ENCODE measurements at places on chromosomes 13 and 19.

DNA sequence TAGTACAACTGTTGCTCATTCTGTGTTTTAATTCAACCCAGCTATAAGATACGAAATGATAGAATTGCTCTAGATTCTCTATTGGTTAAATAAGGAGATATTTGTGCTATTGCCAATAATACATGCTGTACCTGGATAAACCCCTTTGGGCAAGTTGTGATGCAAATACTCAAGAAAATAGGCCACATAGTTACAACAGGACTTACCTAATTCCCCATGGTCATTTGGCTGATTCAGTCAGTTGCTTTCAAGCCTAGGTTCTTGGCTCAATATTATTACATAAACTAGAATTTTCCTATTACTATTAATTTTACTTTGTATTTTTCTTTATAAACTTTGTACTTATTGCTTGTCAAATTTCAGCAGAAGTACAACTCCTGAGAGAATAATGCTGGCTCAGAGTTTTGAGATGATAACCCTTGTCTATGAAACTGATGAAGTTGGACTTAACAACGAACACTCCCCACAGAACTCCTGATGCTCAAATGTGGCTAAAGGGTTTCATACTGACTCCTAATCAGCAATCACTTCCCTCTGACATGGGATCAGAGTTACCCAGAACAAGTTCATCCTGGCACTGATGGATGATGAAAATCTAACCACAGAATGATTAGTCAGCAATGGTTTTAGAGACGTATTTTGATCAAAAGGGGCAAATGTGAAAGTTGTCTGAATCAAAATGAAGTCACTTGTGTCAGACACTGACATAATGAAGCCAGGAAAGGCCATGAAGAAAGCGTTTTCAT, 221.1 kb downstream of the ITGBL1 start:
- no peak for DNase-seq

GRCh38 chr13:23980160-23980551, 82.9 kb upstream of the C1QTNF9B start:
- DNase-seq = peak; percentile 78

GRCh38 chr13:48400850-48401291, 12.0 kb downstream of the LPAR6 start:
- no peak for DNase-seq

DNA sequence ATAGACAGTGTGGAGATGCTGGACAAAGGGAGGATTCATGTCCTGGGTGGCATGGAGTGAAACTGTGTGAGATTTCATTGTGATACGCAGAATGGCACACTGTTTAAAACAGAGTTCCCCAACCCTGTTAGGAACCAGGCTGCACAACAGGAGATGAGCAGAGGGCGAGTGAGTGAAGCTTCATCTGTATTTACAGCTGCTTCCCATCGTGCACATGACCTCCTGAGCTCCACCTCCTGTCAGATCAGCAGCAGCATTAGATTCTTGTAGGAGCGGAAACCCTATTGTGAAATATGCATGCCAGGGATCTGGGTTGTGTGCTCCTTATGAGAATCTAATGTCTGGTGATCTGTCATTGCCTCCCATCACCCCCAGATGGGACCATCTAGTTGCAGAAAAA, 72.5 kb downstream of the RAP2A start:
- DNase-seq = no peak

- DNase-seq = no peak
Observed at GRCh38 chr13:111926501-111927180, 140.3 kb upstream of the SOX1 start.

GRCh38 chr13:112854321-112854720, 114.7 kb upstream of the MCF2L start:
- DNase-seq = no peak

DNA sequence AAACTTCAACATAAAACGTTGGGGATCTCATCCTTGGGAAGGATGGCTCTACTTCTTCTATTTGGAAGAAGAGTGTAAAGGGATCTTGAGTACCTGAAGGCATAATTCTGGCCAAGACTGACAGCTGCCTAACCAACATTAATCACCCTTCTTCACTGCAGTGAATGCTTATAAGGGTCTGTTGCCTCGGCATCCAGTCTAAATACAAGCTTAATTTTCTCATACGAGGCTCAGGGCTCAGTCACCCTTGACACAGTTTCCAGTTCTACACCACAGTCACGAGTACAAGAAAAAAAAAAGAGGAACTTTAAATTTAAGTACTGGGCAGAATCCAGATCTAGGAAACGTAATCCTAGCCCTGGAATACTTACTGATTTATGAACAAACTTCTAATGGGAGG, 9.0 kb downstream of the FPR3 start:
- no peak for DNase-seq

GRCh38 chr13:41058295-41059070, 2.8 kb upstream of the WBP4 start:
- DNase-seq = no peak

All from tibial artery (tissue), 4 donors.